BJ (cell line): ENCODE measurements at places on chromosomes 16 and 17.

DNA sequence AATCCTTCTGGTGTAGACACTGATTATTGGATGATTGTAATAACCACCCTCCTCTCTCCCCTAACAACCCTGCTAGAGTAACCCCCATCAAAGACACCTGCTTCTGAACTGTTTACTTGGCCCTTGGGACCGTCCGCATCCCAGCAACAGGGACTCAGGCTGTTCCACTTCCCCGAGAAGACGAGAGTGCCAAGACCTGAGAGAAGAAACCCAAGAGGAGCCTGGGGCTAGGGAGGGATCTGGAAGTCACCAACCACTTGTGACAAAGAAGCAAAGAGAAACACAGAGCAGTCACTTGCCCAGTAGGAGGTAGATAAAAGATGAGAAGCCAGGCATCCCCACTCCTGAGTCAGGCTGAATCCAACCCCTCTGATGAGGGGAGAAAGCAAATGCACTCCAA, 84.3 kb downstream of the CDH11 start:
- DNase-seq: no peak

DNA sequence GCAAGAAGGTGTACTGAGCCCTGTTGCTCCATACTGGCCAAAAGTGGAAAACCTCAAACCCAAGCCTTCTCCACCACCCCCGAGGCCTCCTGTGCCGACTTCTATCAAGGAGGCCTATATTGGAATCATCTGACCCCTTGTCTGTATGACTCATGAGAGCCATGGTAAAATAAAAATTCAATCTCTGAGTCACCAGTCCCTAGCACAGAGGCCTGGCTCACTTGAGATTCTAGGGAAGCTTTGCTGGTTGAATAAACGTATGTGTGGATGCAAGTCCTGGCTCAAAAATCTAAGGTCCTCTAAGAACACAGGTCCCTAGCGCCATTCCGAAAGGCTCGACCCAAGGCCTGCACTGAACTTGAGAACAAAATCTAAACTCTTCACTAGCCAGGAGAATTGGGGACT, 15.0 kb downstream of the NSMCE1 start:
- DNase-seq: peak; percentile 50

DNA sequence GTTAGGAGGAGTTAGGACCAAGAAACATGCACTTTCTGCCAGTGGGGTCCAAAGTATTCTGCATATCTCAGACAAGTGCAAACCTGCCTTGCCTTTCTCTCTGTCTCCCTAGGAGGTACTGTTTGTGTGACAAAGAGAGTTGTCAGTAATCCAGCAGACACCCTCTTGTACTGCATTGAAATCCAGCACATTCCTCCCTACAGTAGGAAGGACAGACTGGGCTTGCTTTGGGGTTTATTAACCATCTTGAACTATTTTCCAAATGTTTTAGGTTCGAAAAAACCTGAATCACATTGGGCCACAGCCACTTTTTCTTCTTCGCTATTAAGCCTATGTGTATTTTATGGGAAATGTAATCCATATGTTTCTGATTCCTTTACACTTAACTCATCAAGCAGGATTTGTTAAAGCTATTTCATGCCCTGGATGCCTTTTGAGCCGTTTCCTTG, 204.2 kb upstream of the KCNJ16 start:
- DNase-seq: peak; percentile 66

- no peak for DNase-seq
Observed at GRCh38 chr17:76593384-76593826, 7.7 kb upstream of the ST6GALNAC2 start.

DNA sequence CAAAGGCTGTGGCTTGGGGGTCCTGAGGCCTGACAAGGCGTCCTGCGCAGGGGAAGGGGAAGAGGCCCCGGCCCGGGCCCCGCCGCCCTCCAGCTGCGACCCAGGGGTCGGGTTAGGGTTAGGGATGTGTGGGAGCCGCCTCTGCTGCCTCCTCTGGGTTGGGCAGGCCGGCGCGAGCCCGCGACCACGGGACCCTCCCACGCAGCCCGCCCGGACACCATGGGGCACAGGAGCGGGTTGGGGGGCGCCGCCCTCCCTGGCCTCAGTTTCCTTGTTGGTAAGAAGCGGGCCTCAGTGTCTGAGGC, 386 bp downstream of the CIAO3 start:
- no peak for DNase-seq

DNA sequence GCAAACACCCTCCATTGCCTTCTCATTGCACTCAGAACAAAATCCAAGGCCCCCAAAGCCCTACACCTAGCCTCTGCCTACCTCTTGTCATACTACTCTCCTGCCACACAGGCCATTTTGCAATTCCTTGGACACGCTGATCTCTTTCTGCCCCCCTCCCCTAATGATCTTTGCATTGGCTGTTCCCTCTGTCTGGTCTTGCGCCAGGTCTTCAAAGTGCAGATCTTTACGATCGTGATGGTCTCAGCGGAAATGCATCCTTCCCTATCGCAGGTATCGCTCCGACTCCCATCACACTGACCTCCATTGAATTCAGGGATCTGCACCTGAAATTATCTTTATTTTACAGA, 777 bp upstream of the MOSMO start:
- no peak for DNase-seq

- no peak for DNase-seq
Observed at GRCh38 chr16:11145173-11145818, 110.7 kb downstream of the SOCS1 start.

- peak; percentile 41 for DNase-seq
Observed at GRCh38 chr17:65627891-65628643, 66.6 kb upstream of the AXIN2 start.

GRCh38 chr17:81025741-81026129, 9.2 kb upstream of the BAIAP2 start:
- DNase-seq: no peak

GRCh38 chr16:73434621-73435020, 386.7 kb upstream of the ZFHX3 start:
- DNase-seq: no peak

DNA sequence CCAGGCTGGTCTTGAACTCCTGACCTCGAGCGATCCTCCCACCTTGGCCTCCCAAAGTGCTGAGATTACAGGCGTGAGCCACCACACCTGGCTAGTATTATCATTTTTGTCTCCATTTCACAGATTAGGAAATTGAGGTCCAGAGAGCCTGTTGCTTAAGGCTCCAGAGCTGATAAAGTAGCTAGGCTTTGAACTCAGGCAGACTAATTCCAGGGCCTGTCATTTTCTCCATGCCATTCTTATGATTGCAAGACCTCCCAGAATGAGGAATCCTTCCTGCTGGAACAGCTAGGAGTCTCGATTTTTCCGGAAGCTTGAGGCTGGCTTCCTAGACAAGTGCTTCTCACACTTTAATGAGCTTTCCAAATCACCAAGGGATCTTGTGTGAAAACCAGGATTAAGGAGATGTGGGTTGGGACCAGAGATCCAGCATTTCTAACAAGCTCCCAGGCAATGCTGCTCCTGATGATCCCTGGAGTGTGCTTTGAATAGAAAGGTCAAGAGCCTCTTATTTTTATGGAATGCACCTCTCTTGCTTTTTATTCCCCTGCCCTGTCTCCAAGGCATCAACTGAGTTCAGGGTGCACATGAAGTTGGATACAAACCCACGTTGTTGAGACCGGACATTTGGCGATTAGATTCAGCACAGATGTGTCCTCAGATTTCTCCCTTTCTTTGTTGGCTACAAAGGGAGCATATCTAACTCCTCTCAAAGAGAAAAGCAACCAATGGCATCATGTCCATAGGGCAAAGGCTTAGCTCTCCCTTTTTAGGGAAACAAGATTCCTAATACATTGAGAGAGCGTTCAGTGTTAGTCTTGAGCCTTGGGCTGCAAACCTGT, 40.3 kb upstream of the FAM20A start:
- no peak for DNase-seq

GRCh38 chr16:2250652-2251295, 613 bp downstream of the ECI1 start:
- no peak for DNase-seq

- no peak for DNase-seq
Observed at GRCh38 chr16:88505405-88506082, 52.5 kb downstream of the ZFPM1 start.

GRCh38 chr16:318628-319027, 33.9 kb downstream of the AXIN1 start:
- no peak for DNase-seq

GRCh38 chr16:52090080-52090479, 456.9 kb downstream of the TOX3 start:
- DNase-seq: no peak

DNA sequence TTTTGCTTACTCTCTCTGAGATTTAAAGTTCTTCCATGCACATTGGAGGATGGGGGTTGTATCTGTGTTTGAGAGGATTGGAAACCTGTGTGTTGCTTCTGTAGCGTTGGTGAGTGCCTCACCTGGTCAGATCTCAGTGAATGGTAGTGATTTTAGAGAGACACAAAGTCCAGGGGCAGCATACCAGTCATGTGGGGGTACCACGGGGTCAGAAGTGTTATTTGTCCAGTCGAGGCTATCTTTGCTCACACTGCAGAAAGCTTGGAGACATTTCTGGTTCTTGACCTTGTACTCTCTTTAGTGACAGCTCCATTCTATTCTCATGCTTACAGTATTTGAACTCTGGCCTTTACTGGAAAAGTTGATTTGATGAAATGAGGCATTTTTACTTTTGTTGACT, 23.7 kb downstream of the PRKAR1A start:
- DNase-seq: no peak

DNA sequence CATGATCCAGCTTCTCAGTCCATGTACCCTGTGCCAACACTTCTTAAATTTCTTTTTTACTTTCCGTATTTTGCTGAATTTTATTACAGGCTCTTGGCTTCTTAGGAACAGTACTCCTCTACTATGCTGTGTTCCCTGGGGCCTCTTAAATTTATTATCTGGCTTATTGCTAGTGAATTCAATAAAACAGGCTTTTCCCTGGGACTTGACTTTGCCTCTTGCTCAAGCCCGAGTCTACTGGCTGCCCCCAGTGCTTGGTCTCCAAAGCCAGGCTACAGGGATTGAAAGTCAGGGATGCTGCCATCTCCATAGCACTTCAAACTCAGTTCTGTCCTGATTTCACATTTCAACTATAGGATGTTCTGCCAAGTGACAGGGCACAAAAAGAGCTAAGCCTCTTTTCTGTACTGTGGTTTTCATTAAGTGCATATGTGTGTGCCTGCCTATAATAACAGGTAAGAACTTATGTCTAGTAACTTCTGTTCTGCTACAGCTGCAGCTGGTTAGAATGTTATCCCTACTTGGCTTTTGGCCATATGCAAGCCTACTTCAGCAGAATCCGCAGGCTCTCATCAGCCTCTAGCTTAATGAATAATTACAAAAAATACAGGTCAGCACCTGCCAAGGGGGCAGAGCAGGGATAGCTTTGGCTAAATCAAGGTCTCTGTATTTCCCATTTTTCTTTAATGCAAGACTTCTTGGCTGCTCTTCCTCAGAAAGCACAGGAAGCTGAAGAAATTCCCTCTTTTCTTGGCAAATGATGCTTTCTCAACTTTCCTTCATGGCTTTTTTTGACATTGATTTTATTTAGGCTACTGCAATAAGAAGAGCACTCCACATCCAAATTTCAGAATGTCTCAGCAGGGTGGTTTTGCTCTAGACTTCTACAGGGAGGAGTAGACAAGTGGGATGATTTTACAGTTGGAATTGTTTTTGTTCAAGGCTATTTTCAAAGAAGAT, 8.2 kb downstream of the FAM20A start:
- no peak for DNase-seq

- no peak for DNase-seq
Observed at GRCh38 chr17:77372444-77373298, 231.9 kb downstream of the SEC14L1 start.

DNA sequence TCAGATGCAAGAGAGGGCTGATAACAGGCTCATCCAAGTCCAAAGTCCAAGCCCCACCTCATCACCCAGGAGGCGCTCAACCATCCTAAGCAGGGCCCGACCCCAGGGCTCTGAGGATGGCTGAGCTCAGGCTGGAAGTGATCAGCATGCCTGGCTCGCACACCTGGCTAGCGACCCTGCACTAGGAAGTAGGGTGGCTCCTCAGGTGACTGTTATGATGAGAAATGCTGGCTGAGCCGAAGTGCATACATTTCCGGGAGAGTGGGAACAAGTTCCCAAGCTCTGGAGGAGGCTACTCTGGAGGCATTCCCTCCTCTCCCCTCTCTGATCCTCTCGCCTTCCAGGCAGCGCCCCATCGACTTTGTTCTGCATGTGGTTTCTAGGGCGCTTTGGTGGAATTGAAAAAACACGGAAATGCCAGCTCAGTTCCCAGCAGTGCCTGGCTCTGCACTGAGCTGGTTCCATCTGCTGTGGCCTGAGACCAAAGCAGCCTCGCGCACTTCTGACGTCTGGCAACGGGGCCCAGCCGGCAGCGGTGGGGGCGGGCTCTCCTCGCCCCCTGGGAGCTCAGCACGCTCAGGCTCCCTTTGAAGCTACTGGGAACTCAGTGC, 130.3 kb downstream of the IRF8 start:
- no peak for DNase-seq
